ENCODE measurements at places on chromosomes 1 and 21.

GRCh38 chr1:67777016-67777415, 56.3 kb downstream of the GNG12 start:
- no peak for DNase-seq

DNA sequence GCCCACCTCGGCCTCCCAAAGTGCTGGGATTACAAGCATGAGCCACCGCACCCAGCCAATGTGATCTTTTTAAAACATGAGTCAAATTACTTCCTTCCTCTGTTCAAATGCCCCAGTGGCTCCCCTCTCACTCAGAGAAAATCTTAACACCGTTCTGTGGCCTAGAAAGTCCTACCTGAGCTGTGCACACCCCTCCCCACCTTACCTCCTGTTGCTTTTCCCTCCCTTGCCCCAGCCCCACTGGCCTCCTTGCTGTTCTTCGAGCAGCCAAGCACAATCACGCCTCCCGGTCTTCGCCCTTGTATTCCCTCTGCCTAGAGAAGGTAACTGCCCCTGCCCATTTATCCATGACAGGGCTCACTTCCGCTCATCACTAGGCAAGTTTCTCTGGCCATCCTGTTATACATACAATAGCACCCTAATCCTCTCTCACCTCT, 62.6 kb upstream of the RPL11 start:
- DNase-seq: no peak

GRCh38 chr1:22117851-22118250, 25.0 kb downstream of the WNT4 start:
- DNase-seq: no peak

DNA sequence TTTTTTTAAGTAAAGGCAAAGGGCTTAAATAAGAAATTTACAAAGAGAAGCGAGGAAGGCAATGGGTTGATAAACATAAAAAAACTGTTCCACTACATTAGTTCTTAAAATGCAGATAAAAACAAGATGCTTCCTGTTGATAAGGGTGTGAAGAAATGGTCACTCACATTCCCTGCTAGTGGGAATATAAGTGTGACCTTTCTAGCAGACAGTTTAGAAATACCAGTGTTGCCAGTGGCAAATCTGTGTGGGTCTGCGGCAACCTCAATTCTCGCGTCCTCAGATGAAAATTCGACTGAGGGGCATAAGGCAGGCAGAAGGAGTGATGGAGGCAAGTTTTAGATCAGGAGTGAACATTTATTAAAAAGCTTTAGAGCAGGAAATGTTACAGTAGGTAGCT, 151.1 kb downstream of the NTNG1 start:
- no peak for DNase-seq

DNA sequence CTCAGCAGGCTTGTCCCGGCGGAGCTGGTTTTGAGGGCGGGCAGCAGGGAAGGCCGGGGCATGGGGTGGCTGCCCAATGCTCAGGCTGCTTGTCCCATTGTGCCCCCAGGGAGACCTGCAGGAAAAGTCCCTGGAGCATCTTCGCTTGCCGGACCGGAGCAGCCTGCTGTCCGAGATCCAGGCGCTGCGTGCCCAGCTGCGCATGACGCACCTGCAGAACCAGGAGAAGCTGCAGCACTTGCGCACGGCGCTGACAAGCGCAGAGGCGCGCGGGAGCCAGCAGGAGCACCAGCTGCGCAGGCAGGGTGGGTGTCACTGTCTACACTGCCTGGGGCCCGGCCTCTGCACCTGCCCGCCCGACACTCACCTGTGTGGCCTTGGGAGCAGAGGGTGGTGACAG, 30.4 kb upstream of the DIP2A start:
- DNase-seq: no peak

GRCh38 chr1:10851024-10852013, 54.9 kb upstream of the CASZ1 start:
- no peak for DNase-seq

- no peak for DNase-seq
Observed at GRCh38 chr1:175927944-175928343, 184.5 kb upstream of the TNR start.

DNA sequence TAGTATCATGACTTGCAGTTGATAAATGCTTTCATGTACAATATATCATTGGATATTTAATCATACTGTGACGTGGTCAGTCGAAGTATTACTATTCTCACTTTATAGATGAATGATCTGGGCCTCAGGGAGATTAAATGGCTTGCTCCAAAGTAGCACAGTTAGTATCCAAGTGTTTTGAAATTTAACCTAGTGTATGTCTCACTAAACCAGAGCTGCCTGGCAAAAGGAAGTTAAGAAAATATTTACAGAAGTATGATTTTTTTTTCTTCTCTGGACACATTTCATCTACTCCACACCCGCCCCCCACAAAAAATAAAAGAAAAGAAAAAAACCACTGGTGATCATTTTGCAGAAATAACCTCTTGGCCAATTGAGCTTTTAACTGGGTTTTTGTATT, 71.9 kb upstream of the CXADR start:
- no peak for DNase-seq

GRCh38 chr1:40362699-40363098, 10.8 kb upstream of the SMAP2 start:
- DNase-seq: no peak

DNA sequence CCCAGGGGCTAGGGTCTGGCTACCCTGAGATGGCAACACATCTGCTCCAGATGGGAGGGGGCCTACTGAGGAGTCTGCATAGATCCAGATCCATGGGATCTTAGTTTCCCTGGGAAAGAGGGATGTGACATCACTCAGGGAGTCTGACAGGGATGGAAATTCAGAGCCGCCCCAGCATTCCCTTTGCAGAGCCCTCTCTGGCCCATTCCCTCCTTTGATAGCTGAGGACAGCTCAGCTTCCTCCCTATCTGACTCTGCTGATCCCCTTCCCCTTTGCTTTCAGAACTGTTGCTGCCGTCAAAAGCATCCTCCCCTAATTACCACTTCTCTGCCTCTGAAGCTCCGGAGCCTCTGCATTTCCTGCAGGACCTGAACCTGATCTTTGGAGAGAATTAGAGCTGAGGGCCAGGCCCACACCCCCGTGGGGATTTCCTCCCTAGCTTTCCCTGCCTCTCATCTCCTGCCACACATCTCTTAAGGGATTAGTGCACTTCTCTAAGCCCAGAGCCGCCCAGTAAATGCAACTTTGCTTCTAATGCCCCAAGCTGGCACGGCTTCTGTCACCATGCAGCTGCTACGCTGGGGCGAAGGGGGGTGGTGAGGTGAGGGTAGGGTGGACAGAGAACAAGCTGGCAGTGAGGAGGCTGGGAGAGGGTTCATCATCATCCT, 9.5 kb upstream of the ASCL5 start:
- DNase-seq: no peak

GRCh38 chr1:92739669-92740524, 45.0 kb downstream of the EVI5 start:
- no peak for DNase-seq

GRCh38 chr1:15325375-15326085, 78.5 kb downstream of the FHAD1 start:
- DNase-seq: no peak

DNA sequence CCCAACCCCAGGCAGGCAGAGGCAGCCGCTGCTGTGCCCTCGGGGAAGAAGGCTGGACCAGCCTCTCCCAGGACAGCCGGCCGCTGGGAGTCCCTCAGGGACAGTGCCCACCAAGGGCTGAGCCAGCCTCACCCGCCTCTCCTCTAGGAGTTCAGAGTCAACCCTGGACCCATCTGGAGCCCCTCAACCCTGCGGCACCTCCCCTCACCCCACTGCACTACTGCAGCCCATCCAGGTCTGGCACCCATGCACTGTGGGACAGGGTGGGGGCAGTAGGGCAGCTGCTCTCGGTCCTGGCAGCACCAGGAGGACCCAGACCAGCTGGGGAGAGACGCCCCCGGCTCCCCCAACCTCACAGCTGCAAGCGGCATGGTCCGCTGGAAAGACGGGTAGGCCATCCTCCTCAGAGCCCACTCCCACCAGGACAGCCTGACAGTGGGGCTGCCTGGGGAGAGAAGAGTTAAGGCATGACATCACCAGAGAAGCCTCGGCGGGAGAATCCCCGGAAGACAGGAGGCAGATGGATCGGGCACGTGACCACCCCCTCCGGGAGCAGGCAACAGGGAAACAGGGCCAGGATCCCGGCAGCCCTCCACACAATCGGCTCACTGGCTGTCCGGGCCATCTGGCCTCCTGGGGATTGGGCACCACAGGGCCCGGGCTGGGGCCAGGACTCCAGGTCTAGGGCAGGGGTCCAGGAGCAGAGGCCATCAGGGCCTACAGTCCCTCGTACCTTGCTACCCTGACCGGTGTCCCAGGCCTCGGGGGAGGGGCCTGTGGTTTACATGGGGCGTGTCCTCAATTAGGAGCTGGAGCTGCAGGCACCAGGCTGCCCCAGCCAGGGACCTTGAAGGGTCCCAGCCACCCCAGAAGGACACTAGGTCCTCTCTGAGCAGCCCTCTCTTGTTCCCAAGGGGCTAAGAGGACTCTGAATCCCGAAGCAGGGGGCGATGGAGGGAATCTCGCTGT, 3.1 kb downstream of the ACAP3 start:
- no peak for DNase-seq

DNA sequence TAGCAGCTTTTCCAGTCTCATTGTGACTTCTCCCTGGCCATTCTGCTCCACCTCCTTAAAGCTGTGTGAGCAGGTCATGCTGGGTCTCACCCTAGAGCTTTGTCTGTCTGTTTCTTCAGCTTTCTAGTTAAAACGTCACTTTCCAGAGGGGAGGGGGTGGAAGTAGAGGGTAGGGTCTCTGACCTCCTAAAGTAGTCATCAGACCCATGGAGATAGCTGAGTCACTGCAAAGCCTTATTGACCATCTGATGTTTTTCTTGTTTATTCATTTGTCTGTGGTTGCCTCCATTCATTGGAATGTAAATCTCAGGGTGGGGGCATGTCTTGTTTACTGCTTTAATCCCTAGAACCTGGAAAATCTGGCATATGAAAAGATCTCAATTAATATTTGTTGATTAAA, 52.7 kb downstream of the ELF3 start:
- DNase-seq: no peak

- DNase-seq: no peak
Observed at GRCh38 chr1:158924677-158925076, 6.7 kb upstream of the PYHIN1 start.

GRCh38 chr1:239840790-239841189, 250.9 kb upstream of the FMN2 start:
- DNase-seq: no peak

- peak; percentile 7 for DNase-seq
Observed at GRCh38 chr21:43866260-43866629, 1.2 kb downstream of the AGPAT3 start.

All from AG04449 (cell line).